ENCODE measurements at places on chromosomes 7 and 10. TPM values are rescaled to one million over a fixed set of nuclear protein-coding genes. Genes with fewer than 3 reads are reported as not detected.

- no peak for DNase-seq
Observed at GRCh38 chr10:6607182-6607581, 27.1 kb upstream of the PRKCQ start.

DNA sequence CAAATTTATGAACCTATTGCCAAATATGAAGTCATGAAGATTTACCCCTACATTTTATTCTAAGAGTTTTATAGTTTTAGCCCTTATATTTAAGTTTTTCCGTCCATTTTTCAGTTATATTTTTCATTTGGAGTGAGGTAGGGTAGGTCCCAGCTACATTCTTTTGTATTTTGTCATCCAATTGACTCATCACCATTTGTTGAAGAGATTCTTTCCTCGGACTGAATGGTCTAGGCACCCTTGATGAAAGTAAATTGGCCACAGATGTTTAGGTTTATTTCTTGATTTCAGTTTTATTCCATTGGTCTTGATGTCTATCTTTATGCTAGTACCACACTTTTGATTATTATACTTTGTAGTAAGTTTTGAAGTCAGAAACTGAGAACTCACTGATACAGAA is 22.7 kb downstream of the CYP2C19 start:
- DNase-seq = no peak

DNA sequence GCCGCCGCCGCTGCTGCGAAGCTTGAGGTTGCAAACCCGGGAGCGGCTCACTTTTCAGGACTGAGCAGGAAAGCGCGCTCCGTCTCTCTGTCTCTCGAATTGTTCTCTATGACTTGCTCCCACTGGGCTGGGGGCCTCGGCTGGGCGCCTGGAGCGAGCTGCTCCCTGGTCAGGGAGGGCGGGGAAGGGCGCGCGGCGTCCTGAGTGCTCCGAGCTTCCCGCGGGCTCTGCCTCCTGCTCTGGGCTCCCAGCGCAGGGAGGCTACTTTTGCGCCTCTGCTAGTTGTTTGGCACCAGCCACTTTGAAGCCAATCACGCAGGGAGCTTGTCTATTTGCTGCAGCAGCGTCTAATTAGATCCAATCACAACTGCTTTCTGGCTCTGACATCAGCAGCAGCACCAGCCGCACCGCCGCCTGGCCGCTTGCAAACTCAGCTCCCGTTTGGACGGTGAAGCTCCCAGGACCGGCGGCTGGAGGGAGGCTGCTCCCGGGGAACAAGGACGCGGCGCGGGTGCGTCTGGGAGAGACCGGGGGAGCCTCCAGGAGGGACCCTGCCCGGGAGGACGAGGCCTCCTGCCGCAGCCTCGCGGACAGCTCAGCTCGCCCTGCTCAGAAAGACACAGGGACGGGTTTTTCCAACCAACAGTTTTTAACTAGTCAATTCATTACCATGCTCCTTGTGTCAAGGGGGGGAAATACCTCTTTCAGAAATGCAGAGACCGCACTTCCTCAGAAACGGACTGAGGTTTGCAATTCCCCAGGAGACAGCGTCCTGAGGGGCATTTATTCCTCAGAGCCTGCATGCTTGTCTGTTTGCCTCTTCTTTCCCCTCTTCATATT is at the start of gene ADARB2:
Gene ADARB2, minus strand, starts transcription at position 304 of the 840 bp plus-strand sequence.
- DNase-seq = no peak

- no peak for DNase-seq
Observed at GRCh38 chr7:130793855-130794618, 60.0 kb upstream of the KLF14 start.

DNA sequence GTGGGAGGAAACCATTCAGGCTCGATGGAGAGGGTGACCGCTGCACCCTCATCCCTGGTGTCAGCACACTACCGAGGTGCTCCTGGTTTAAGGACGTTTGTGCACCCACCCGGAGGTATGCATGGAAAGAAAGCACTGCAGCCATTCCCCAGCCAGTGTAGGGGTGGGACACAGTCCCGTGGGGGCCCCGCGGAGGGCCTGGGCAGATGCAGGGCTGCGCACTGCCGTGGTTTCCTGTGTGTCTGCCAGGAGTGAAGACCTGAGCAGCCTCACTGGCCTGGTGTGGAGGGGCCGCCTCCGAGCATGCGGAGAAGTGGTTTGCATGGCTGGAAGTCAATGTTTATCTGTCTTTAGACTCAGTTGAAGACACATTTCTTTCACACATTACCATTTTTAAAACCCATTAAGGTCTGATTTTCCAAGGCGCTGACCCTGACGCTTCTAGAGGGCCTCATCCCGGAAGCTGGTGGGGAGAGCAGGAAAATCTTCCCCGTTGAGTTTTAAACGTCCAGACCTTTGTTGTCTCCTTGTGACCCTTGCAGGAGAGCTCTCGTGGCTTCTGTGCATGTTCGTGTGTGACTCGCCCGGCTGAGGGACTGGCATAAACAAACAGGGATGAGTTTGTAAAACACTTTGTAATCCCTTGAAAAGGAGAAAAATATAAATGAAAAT is 188.1 kb downstream of the MGMT start:
- DNase-seq = no peak

DNA sequence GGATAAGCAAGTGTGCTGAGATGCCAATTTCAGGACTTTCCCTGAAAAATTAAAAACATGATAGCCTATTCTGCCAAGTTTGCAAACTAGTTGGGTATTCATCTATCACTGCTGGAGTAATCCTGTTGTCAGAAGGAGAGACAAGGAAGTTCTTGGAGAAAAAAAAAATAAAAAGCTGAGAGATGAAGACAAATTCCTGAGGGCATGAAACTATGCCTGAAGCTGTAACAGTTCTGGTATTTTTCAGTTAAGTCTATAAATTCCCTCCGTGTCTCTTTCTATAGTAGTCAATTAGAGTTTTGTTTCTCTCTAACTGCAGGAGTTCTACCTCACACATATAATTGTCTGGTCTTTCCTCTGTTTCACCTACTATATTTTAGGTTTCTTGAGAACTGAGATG is 95.7 kb downstream of the DGKB start:
- no peak for DNase-seq

- DNase-seq = peak; percentile 36
Observed at GRCh38 chr10:121525251-121526134, 72.8 kb downstream of the FGFR2 start.

DNA sequence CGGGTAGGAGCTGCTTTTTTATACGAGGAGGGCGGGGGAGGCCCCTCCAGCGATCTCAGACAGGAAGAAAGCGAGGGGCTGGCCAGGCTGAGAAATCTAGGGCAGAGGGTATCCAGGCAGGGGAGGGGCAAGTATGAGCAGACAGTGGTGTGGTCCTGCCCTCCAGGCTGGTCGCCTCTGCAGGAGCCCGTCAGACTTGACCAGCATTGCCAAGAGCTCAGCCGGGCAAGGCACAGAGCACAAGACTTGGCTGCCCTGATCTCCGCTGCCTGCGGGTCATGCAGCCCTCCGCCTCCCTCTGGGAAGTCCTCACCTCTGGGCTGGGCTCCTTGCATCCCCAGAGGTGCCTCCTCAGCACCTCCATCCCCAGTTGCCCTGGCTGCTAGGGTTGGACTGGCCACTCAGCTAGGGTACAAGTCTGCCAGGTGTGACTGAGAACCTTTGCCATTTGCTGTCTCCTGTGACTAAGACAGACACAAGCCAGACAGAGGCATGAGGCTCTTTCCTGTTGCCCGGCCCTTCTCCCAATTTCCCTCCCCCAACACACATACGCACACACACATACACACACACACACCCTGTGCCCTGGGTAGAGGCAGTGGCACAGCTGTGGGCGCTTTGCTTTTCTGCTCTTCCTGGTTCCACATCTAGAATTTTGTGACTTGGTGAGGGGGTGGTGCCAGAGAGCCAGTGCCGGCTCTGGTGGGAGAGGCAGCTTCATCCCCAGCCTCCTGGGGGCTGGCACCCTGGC is 59.1 kb upstream of the PPIF start:
- no peak for DNase-seq

DNA sequence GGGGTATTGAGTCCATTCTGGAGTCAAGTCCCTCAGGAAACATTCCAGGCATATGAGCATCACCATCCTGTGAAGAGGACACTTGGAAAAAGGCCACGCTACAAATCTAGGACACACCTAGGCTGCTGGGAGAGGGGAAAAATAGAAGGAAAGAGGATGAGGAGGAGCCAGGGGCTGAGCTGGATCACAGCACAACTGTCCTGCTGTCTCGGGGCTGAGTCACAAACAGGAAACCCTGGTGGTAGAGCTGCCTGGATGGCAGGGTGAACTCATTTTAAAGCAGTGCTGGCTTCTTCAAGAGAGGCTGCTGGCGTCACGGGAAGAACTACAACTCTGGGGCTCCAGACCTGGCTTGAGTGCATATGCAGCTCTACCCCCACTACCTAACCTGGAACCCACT is 151.5 kb downstream of the RNF216 start:
- no peak for DNase-seq

- DNase-seq = no peak
Observed at GRCh38 chr10:45052700-45053099, 52.0 kb downstream of the ZNF22 start.

- DNase-seq = peak; percentile 31
Observed at GRCh38 chr10:97543025-97543546, 29.5 kb upstream of the ANKRD2 start.

DNA sequence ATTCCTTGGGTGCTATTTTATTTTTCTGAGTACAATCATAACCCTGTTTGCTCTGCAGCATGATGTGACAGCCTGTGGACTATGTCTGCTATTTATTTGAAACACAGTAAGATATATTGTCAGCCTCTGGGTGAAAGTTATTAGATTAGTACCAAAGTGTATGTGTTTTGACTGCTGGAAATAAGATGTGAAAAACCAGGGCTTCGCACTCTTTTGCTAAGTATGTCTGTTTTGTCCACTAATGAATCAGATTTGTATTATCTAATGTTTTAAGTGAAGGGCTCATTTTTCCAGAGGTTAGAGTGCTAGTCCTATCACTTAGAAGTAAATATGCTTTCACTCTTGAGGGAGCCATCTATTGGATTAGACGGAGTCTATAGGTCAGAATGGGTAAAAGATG is 569.8 kb upstream of the FZD8 start:
- DNase-seq = no peak

GRCh38 chr7:100022621-100023020 is 7.2 kb downstream of the ZKSCAN1 start:
- peak; percentile 62 for DNase-seq

- peak; percentile 49 for DNase-seq
Observed at GRCh38 chr7:150756858-150757257, 19.6 kb downstream of the GIMAP5 start.

DNA sequence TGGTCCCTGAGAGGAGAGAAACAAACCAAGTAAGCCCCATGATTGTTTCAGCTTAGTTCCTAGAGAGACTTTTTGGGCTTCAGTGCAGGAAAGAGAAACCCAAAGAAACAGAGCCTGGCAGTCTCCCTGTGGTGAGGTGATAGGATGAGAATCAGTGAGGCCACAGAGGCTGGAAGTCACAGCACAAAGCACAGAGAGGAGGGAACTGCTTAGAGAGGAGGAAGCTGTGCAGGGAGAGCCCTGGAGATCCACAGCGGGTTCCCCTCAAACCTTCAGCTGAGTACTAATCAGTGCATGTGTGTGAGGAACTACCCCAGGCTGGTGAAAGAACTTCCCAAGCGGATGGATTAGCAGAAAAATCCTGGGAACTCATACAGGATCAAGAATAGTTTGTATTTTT is 27.4 kb upstream of the HECW1 start:
- DNase-seq = no peak

- no peak for DNase-seq
Observed at GRCh38 chr7:26759108-26759507, 105.3 kb downstream of the SKAP2 start.

- no peak for DNase-seq
Observed at GRCh38 chr10:44325596-44326307, 59.1 kb downstream of the CXCL12 start.

GRCh38 chr10:126497672-126498071 is 109.4 kb upstream of the ADAM12 start:
- no peak for DNase-seq

- no peak for DNase-seq
Observed at GRCh38 chr7:155834486-155835048, 22.3 kb upstream of the SHH start.

DNA sequence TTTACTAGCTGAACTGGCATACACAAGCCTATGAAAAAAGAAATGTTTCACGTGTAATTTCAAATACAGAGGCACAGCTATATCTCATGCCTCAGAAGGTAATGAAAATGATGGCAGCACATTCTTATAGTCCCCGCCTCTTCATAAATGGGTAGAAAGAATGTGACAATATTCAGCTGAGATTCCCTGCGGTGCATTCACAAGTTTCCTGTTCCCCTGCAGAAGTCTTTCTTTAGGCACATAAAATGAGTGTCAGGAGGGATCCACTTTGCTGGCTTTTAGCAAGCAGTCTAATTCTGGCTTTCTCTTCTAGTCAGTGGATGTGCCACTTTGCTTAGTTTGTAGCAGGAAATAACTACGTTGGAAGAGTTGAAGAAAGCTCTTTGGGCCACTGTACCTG is 56.1 kb downstream of the DGKB start:
- no peak for DNase-seq

GRCh38 chr7:155161690-155162089 is 91.6 kb downstream of the HTR5A start:
- DNase-seq = no peak

DNA sequence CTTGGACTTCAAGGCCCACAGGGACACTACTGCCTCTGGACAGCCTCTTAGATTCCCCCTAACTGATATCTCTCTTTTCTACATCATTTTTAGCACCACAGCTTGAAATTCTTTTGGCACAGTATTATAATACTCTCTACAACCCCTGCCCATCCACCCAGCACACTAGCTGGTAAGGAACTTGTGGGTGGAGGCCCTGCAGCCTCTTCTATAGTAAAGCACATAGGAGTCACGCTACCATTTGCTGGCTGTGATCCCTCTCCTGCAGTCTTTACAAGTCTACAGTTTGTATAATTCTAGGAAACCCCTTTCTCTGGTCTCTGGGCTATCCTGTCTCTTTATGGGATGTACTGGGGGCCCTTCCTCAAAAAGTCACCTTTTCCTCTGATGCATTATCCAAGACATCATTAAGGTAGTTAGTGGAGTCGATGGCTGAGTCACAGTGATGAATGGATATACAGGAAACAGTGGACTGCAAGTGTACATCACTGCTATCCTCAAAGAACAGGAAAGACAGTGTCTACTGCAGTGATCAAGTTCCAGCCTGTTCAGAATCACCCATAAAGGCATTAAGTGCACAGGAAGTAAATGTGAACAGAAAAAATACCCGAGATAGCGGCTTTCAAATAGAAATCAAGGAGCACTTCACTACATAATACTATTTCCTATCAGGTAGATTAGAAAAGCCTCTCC is 54.4 kb downstream of the STK17A start:
- no peak for DNase-seq

GPRIN2 gene
- total RNA-seq = 58.7 TPM

SNX10 gene
- total RNA-seq = 1.9 TPM

MYH16 gene
- not detected for total RNA-seq

CTAGE4 gene
- 8.6 TPM for total RNA-seq

NPSR1 gene
- total RNA-seq = not detected

NME8 gene
- total RNA-seq = not detected

CYP3A4 gene
- 2.8 TPM for total RNA-seq

CPA1 gene
- not detected for total RNA-seq

DGKB gene
- 5.6 TPM for total RNA-seq

FGL2 gene
- total RNA-seq = 21.3 TPM

HGF gene
- 1.4 TPM for total RNA-seq

IDE gene
- total RNA-seq = 36.6 TPM

CYP2C19 gene
- total RNA-seq = 0.65 TPM

PVRIG gene
- 0.76 TPM for total RNA-seq

GCK gene
- not detected for total RNA-seq

Measured in mucosa of descending colon (tissue), 3 donors.